Thoracic aorta (tissue), 2 donors: ENCODE measurements at places on chromosomes 7 and 10.

GRCh38 chr7:53719122-53719521 is 683.7 kb downstream of the POM121L12 start:
- no peak for DNase-seq

- no peak for DNase-seq
These were observed 20.2 kb downstream of the OR6B1 start for GRCh38 chr7:144020340-144020739.

GRCh38 chr7:37550872-37551271 is 102.2 kb upstream of the ELMO1 start:
- no peak for DNase-seq

GRCh38 chr10:116184512-116184794 is 88.6 kb downstream of the GFRA1 start:
- DNase-seq = no peak

GRCh38 chr10:43253461-43254198 is 13.2 kb downstream of the RASGEF1A start:
- no peak for DNase-seq

DNA sequence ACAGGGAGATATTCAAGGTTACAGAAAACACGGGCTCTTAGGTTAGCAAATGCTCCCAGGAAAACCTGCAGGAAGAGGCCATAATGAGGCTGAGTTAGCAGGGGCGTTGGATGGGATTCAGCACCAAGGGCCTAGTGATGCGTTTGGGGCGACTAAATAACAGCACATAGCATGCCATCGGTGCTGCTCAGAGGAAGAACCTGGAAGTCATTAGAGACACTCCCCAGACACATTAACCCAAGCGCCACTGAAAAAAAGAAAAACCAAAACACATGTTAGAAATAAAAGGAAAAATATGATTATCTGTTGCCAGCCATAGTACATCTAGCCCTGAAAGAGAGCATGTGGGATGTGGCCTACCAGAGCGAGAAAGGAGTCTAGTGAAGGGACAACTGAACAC is 28.8 kb upstream of the OPALIN start:
- DNase-seq = no peak

DNA sequence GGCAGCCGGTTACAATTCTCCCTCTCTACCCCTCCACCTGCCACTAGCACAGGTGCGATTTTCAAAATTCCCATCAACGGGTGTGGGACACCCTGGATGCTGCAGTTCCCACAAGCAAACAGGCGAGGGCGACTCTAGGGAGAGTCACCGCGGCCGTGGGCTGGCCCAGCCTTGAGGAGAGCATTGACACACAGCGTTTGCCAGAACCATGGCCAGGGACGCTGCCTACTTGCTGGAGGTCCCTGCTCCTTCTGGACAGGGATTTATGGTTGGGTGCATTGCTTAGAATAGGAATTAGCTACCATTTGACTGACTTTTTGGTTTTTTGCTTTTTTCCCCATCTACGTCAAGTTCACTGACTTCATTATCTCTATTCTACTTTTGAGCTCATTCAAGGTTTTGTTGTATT is 19.0 kb upstream of the CLDN4 start:
- DNase-seq = no peak

DNA sequence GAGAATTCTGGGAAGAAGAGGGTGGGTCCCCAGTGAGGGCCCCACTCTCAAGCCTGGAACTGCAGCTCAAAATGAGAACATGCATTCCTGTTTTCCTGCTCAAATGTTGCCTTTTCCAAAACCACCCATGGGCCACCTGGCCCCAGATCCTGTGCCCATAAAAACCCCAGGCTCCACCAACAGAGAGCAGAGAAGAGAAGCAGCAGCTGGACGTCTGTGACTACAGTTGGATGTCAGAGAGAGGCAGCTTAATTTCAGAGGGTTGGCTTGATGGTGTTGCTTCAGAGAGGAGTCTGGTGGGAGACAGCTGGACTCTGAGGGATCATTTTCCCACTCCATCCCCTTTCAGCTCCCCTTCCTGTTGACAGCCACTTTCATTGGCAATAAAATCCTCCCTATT is 256.4 kb downstream of the FZD1 start:
- DNase-seq = no peak

- no peak for DNase-seq
These were observed 4.8 kb downstream of the GRIFIN start for GRCh38 chr7:2471396-2471795.

DNA sequence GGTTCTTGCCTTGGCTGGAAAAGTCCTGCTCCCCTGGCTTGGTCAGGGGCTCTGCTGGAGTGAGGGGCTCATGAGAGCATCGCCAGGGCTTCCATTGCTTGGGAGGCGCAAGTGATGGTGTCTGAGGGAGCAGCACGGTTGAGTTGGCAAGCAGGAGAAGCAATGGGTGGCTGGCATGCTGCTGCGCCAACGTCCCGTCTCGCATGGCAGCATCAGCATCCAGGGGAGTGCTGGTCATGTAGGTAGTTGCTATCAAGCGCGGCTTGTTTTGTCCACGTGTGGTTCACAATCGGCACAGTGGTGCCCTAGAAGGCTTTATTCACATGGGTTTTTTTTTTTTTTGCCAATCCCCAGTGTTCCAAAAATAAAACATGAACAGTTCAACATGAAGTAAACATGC is 3.8 kb downstream of the PYROXD2 start:
- no peak for DNase-seq

DNA sequence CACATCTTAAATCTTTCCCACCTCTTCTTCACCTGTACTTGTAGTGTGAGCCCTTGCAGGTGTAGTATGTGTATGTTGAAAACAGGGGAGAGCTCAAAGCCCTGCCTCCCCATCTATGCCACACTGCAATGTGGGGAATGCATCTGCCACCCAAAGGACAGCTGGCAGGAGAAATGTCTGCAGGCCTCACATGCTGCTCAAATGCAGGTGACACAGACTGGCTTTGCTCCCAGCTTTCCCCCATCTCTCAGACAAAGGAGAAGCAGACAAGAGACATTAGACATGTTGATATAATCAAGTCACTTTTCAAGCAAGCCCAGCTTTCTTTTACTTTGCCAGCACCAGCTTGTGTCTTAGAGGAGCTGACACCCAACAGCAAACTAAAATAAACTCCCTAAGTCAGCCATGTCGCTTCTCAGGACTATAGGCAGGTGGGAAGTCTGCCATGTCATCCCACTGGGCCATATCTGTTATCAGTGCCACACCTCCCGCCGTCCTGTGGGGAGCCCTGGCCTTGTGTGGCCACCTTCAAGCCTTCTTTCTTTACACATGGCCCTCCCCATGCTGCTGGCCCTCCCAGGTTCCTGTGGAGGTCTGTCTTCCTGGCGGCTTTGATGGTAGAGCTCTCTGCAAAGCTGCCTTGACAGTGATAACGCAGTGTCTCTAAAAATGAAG is 102.1 kb downstream of the CXCL12 start:
- DNase-seq = no peak

DNA sequence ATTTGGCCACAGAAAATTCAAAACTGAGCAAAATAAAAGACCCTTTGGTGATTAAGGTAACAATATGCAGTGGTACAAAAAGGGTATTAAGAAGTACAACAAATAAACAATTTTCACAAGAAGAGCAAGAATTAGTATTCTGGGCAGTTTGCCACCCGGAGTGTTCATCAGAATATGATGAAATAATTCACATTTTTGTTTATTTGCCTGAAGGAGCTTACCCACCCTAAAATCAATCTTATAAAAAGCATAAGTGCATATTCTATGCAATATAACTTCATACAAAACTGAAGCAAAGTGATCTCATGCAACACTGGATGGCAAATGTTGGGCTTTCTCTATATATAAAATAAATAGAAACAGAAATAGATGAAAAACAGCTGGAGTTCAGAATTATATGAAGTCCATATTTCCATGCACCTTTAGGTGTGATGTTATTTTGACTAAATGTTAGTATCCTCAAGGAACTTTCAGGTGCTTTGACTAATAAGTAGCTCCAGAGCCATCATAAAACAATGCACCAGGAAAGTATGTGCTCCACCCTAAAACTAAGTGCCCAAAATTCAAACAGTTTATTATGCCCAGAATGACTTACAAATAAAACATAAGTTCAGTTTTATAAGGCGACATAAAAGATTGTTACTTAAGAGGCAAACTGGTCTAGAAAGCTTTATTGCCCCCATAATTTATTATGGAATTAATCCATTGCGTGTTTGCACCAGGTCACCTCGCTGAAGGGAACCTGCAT is 474.3 kb downstream of the SEMA3D start:
- DNase-seq = no peak

DNA sequence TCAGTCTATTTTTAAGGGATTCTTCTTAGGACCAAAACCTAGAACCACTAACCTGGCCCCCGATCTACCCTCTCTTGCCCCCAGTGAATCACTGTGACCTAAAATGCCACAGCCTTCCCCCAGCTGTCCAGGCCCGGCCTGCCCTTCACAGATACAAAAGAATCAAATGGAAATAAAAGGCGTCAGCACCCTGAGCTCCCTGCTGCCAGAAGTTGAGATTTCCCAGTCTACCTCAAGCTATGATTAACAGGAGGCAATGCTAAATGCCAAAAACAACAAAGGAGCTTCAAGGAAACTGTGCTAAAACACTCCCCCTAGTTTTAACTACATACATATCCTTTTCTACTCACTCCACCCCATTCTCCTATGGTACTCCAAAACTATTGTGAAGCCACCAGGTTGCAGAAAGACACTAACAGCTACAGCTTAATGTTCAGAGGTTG is 67.8 kb downstream of the GSAP start:
- no peak for DNase-seq

GRCh38 chr7:146948703-146949102 is 832.1 kb downstream of the CNTNAP2 start:
- DNase-seq = no peak

- no peak for DNase-seq
These were observed 5.7 kb downstream of the FRAT2 start for GRCh38 chr10:97328646-97329453.

- DNase-seq = no peak
These were observed 484.0 kb upstream of the GALNT17 start for GRCh38 chr7:70647801-70648498.

GRCh38 chr7:143514487-143514886 is 36.8 kb downstream of the TAS2R41 start:
- no peak for DNase-seq

DNA sequence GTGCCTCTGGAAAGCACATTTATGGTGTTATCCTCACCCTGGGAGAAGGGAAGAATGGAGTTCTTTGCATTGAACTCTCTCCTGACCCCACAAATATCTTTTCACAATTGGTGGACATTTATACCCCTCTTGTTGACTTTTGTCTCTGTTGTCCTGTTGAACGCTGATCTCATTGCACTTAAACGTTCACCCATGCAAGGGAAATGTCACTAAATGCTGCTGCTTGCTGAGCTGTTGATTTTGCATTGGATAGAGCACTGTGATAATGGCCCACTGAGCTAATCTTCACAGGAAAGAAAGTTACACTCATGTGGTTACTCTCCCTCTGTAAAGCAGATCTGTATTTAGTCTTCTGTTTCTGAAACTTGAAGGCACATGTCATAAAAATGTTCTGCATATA is 133.4 kb downstream of the FZD1 start:
- DNase-seq = no peak

- no peak for DNase-seq
These were observed at the start of gene C1QL3 for GRCh38 chr10:16521311-16522016. C1QL3 (minus strand) TSS chr10:16521879; CDS start chr10:16521065, 814 bp downstream.

DNA sequence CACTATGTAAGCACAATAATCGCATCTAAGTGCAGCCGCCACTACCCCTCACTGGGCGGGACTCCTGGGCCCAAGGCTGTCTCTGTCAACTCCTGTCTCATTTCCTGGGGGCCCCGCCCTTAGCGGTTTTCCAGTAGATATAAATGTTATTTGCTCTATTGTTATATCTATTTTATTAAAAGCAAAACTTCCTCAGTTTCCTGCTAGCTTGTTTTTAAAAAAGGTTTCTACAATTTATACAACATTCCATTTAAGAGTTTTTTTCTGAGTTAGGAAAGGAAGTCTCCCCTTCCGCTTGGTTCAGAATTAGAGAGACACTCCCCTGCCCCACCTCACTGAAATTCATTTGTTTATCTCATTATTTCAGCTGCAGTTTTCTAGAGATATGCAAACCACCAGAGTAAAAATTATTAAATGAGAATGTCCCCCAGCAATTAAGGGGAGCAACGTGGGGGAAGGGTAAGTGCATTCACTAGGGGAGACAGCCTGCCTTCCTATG is 82.7 kb downstream of the RAMP3 start:
- DNase-seq = no peak

- no peak for DNase-seq
These were observed 233.6 kb upstream of the CCDC6 start for GRCh38 chr10:60139798-60140566.

DNA sequence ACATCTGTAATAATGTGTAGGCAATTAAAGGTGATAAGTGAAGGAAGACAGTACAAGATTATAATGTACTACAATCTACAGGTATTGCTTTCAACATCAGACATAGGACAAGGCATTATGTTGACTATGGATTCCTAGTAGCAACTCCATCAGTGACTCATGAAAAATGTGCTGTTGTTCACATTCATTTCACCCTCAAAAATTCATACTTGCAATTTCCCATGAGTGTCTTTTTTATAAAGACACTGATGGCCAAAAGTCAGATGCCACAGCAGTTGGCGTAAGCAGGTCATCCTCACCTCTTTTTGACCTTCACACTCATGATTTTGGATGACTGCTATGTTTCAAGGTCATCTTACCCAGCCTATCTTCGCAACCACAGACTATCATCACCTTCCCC is 100.0 kb upstream of the AMPH start:
- DNase-seq = no peak

DNA sequence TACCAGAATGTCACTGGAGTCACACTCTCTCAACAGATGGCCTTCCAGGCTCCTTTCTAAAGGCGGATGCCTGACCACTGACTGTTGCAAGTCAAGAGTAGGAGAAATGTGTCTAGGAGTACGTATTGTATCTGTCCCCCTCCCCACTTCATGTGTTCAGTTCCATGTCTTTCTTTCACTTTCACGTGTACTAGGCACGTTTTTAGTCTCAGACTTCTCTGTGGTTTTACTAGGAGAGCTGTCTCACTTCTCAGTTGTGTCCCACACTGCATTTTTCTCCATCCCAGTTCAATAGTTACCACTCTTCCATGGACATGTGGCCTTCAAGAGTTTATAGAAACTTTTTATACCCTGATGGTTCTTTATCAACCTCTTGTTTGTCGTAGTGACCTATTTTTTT is 893.0 kb downstream of the NRG3 start:
- DNase-seq = no peak

- no peak for DNase-seq
These were observed 71.7 kb downstream of the ARID5B start for GRCh38 chr10:61973169-61973568.

GRCh38 chr10:80532571-80532970 is 5.1 kb upstream of the SH2D4B start:
- no peak for DNase-seq

GRCh38 chr7:15018981-15019380 is 116.4 kb upstream of the DGKB start:
- no peak for DNase-seq

- no peak for DNase-seq
These were observed 2.9 kb downstream of the PRXL2A start for GRCh38 chr10:80411267-80411668.

GRCh38 chr7:151572136-151572535 is 52.4 kb upstream of the RHEB start:
- no peak for DNase-seq

DNA sequence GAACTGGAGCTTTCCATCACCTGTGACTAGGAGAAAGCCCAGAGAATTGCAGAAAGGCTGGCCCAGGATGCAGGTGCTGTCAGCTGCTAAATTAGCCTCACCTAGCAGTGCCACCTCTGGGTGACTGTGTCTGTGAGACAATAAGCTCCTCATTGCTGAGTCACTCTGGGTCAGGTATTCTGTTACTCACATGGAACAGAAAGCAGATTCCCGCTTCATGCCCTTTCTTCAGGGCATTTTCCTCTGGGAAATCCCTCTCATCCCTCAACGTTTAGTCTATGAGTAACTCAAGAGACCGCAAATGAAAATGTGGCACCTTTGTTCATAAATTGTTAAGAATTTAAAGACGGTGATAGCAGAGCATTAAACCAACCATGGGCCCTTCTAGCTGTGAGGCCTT is 184.0 kb downstream of the ADAM12 start:
- DNase-seq = no peak
